ENCODE measurements at places on chromosomes 7 and 10.

DNA sequence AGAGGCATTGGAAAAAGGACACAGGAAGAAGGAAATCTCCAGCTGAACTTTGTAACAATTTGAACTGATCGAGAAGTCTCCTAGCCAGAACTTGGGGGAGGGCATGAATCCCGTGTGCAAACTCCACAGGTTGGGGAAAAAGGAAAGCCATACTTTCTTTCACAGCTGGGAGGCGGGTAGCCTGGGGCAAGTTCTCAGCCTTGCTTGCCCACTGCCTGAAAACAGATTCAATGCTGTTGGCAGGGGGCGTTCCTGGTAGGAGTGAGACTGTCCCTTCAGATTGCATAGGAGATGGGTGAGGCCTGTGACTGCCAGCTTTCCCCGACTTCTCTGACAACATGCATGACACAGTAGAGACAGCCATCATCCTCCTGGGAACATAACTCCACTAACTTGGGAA is 289.1 kb upstream of the PHF14 start:
- no peak for DNase-seq

DNA sequence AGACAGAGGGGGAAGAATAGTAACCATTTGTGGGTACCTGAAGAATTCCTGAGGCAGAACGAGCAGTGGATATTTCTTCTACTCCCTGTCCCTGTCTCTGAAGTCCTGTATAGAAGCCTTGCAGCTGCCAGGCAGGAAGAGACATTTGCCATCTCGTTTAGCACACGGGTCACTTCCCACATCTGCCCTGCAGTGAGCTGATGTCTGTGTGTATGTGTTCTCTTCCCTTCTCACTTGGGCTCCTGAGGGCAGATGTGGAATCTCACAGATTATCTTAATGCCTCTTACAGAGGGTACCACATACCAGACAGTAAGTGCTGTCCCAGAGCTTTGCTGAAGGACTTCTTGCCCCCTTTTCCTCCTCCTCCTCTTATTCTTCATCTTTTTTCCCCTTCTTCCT is 14.1 kb upstream of the TRPV6 start:
- DNase-seq, result no peak

DNA sequence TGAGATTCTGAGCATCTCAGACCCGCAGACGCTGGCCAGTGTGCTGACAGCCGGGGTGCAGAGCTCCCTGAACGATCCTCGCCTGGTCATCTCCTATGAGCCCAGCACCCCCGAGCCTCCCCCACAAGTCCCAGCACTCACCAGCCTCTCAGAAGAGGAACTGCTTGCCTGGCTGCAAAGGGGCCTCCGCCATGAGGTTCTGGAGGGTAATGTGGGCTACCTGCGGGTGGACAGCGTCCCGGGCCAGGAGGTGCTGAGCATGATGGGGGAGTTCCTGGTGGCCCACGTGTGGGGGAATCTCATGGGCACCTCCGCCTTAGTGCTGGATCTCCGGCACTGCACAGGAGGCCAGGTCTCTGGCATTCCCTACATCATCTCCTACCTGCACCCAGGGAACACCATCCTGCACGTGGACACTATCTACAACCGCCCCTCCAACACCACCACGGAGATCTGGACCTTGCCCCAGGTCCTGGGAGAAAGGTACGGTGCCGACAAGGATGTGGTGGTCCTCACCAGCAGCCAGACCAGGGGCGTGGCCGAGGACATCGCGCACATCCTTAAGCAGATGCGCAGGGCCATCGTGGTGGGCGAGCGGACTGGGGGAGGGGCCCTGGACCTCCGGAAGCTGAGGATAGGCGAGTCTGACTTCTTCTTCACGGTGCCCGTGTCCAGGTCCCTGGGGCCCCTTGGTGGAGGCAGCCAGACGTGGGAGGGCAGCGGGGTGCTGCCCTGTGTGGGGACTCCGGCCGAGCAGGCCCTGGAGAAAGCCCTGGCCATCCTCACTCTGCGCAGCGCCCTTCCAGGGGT is 703 bp downstream of the RBP3 start:
- no peak for DNase-seq

DNA sequence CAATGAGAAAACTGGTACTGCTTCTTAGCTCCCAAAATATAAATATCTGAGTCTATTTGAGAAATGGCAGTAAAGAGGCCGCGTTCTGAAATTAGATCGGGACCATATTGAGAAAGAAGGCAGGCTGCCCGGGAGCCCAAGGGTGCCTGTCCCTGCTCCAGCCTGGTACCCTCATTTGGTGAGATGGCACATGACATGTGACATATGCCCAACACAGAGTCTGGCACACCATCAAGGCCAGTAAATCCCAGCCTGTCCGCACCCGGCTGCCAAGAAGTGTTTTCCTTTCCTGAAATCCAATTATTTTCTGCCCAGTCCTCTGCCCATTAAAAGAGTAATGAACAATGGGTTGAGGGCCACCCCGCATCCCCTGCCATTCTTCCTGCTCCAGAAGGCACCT is 66.4 kb downstream of the CDH23 start:
- DNase-seq, result no peak

GRCh38 chr7:7693881-7694280 is 24.5 kb downstream of the RPA3 start:
- DNase-seq, result no peak

GRCh38 chr7:141600168-141601006 is 49.2 kb downstream of the AGK start:
- DNase-seq, result no peak

DNA sequence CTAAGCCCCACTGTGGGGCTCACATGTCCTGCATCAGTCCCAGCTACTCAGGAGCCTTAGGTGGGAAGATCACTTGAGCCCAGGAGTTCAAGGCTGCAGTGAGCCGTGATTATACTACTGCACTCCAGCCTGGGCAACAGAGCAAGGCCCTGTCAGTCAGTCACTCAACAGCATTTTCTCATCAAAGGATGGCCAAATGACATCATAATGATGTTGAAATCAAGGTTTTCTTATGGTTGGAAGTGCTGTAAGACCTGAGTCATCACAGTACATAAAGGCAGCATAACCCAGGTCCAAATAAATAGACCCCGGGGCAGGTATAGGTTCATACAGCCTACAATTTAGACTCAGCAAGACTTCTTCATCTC is 341.1 kb downstream of the PARD3 start:
- DNase-seq, result no peak

- DNase-seq, result no peak
These were observed 256.3 kb downstream of the ARL4A start for GRCh38 chr7:12943781-12944180.

DNA sequence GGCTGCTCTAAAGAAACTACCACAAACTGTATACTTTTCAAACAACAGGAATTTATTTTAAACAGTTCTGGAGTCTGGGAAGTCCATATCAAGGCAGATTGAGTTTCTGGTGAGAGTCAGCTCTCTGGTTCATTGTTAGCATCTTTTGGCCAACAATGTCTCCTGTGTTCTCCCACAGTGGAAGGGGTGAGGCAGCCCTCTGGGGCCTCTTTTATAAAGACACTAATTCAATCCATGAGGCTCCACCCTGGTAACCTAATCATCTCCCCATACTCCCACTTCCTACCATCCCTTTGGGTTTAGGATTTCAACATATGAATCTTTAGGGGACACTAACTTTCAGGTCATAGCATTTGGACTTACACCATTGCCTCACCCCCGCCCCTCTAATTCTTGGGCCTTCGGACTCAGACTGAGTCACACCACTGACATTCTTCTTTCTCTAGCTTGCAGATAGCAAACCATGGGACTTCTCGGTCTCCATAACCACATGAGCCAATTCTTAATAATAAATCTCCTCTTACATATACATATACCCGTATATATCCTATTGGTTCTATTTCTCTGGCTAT is 64.3 kb upstream of the ANTXRL start:
- DNase-seq, result no peak
